ENCODE measurements at places on chromosomes 7 and 10.

- no peak for DNase-seq
These were observed 919 bp downstream of the MAFK start for GRCh38 chr7:1531263-1531978.

DNA sequence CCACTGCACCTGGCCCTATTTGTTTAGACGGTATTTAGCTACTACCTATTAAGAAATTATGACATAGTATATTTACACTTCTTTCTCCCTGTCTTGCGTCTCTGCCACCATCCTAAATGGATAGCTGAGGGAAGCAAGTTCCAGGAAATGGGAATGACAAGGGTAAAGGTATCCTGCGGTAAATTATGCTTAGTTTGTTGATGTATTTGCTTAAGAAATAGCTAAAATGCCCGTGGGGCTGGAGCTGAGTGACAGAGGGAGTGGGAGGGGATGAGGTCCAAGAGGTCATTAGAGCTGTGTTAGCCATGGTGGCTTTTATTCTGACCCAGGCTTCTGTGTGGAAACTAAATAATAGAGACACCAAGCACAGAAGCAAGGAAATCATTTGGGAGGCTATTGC lies 29.0 kb upstream of the UBE2D1 start:
- peak; percentile 11 for DNase-seq

GRCh38 chr10:84008878-84009277 lies 130.4 kb upstream of the GHITM start:
- DNase-seq, result no peak

DNA sequence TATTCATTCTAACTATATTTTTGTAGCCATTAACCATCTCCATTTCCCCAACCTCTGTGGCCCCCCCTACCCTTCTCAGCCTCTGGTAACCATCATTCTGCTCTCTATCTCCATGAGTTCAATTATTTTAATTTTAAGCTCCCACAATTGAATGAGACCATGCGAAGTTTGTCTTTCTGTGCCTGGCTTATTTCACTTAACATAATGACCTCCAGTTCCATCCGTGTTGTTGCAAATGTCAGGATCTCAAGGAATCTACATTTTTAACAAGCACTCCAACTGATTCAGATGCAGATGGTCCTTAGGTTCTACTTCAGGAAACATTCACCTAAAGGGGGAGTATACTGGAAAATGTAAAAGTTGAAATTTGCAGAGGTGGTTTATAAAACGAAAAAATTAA lies 60.2 kb upstream of the PTPN12 start:
- no peak for DNase-seq

DNA sequence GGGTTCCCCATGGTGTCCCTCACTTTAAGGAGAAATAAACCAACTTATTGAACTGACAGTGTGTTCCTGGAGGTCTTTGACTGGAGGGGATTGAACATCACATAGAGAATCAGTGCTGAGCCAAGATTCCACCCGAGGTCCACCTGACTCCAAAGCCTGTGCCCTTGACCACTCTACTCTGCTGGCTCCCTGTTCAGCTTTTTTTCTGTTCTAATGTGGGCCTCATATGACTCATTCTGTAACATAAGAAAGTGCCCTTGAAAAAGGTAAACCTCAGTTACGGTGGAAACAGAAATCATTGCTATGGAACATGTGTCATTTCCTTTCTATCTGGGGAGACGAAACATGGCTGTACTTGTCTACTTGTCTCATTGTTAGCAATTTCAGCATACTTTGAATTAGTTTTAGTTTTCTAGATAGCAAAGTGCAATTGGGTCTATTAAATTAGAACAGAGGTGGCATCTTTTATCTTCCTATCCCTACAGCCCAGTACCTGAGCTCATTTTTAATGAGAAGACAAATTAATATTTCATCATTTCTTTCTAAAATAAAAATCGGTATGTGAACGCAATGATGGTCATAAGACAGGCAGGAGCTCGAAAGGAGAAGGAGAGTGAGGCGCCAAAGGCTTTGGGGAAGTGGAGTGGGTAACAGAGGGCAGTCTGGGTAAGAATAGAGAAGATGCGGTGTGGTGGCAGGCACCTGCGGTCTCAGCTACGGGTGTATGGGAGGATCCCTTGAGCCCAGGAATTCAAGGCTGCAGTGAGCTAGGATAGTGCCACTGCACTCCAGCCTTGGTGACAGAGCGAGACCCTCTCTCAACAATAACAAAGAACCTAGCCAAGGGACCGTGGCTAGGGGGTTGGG lies 1.5 kb downstream of the GSDME start:
- no peak for DNase-seq

GRCh38 chr10:62618576-62619412 lies 185.7 kb upstream of the ADO start:
- DNase-seq, result no peak

DNA sequence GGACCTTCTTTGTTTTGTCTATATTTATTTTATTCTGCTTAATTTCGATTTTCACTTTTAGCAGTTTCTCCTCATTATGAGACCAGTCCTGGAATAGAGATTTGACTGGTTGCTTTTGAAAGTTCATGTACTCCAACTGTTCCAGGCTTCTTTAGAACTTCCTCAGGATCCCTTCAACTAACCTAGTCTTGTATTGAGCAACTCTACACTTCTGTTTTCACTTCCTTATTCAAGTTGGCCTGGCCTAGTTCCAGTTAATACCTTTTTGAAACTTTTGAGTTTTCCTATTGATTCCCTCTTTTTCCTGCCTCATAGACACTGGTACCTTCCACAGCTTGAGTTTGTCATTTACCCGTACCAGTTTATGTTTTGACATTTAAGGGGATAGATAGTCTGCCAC lies 421.7 kb downstream of the ATRNL1 start:
- no peak for DNase-seq

- DNase-seq, result no peak
These were observed at the start of gene GIMAP8 for GRCh38 chr7:150450491-150451001. TSS of gene GIMAP8 (plus strand) at chr7:150450630. CDS start at chr7:150466699, 16,069 bp downstream.

GRCh38 chr10:29710128-29710527 lies 75.4 kb upstream of the SVIL start:
- DNase-seq, result no peak

DNA sequence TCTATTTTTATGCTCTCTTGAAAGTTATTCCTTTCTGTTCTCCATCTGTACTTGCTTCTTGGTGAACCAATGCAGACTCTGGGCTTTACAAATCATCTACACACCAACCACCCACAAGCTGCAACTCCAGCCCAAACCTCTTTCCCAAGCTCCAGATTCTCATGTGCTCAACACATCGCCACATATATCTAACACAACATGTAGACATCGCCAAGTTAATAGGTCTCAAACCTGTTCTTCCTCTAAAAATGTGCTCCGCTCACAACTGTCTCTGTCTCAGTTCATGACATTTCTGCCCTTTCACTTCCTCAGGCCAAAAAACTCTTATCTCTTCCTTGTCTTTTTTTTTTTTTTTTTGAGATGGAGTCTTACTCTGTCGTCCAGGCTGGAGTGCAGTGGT lies 95.7 kb upstream of the EEPD1 start:
- no peak for DNase-seq

DNA sequence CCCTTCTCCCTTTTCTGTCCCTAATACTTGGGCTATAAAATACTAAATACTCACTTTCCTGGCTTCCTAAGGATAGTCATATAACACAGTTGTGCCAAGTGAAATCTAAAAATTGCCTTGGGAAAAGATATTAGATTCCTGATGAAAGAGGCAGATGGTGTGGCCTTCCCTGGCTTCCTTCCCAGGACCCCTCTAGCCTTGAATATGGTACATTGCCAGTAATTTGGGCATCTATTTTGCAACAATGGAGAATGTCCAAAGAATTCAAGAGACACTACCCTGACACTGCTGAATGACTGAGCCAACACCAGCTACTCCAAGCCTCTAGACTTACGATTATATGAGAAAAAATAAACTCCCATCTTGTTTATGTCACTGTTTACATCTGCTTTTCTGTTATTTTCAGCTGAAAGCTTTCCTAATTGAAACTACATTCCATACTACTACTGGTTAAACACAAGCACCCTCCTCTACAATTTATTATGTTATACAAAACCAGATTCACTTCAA lies 17.9 kb downstream of the COPG2 start:
- no peak for DNase-seq

DNA sequence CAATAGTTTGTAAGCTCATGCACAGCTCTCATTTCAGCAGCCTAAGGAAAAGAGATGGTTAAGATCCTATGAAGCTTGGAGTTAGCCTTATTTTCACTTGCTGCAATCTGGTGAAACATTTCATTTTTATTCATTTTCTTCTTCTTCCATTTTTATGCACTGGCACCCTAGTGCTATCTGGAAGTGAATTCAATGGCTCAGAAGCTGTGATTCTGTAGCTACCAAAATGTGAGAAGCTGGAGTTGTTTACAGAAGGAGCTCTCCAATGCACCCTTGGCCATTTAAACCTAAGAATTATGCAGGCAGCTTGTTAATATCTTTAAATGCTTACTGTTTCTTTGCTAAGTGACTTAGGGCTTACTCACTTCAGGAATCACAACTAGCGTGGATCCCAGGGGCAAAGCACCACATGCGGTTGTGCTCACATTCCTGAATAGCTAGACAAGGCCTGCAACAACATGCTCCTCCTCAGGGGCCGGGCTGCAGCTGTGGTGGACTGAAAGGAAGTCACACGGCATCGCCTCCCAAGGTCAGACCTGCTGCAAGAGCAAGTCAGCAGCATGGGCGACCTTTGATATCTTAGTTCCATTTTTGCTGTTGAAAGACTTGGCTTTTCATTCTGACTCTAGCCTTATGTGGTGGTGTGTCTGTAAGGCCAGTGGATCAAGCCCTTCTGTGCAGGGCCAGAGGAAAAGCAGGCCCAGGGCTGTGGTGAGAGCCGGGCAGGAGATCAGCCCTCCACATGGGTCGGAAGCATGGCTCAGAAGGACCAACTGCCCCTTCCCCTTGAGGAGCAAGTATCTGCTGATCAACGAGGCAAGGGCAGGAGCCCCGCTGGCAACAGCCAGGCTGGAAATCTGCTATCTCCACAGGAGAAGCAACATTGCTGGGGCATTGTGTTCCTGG lies 91.9 kb upstream of the MBL2 start:
- no peak for DNase-seq

- no peak for DNase-seq
These were observed 167.1 kb downstream of the NEURL1 start for GRCh38 chr10:103660364-103661197.

DNA sequence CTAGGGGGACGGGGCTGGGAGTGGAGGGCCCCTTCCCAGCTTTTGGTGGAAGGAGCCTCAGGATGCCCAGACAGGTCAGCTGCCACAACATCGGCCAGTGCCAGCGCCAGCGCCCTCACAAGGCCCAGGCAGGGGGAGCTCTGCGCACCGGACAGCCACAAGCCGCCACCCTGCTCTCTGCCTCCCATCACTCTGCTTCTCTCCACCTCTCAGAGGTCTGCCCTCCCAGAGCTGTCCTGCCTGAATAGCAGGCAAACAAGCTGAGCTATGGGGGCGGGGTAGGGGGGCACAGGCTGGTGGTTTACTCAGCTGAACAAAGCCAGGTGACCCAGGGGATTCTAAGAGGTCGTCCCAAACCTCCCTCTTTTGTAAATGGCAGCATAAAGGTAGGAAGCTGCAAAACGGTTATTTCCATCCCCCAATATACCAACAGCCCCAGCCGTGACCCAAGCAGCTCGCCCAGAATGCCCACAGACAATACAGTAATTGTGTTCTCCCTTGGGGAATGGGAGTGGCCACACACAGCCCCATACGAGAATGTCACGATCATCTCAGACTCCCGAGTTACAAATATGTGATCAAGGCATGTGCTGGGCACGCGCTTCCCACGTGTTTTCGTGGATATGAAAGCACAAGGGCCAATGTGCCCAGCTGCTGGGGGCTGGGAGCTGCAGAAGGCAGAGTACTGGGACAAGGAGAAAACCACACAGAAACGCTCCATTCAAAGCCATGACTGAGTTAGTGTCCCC lies 19.7 kb downstream of the FAM53B start:
- DNase-seq, result no peak

DNA sequence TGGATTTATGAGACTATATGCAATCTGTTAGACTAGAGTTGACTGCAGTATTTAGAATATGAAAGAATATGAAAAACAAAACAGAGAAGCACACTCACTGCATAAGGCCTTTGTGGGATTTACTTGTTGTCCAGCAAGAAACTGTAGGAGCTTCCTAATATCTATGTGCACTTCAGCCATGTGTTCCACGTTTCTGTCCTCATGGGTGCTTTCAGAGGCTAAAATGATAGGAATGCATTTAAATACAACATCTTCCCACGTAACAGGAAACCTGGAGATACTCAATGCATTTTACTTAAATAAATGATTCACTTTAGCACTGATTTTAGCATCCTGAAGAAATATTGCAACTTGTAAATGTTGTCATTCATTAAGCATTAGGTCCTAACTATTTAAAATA lies 11.7 kb downstream of the HUS1 start:
- DNase-seq, result no peak

DNA sequence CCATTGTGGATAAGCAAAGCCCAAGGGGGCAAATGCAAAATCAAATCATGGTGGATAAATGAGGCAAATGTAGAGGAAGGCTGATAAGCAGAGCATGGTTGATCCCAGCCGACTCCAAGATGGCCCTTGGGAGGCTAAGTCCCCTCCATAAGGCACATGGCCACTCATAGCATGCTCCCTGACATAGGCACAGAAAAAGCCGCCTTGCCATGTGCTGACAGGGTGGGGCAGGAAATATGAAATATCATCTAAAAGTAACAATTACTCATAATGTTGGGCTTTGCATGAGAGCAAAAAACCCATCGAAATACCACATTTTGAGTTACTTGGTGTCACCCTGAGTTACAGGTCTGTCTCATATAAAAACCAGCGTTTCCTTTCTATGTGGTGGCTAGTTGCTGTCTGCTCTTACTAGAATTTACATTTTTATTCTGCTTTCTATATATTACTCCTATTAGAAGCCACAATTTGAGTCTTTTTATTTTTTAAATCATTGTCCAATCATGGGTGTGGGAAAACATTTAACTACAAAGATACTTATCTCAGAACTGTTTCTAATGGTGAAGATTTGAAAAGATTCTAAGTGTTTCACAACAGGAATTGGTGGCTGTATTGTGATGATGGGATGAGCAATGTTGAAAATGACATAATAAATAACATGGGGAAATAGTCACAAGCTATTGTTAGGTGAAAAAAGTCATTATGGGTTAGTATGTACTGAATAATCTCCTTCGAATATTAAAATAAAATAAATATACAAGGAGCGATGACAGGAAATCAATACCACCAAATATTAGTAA lies 102.7 kb downstream of the CUBN start:
- DNase-seq, result no peak

GRCh38 chr7:91894781-91895480 lies 14.4 kb upstream of the MTERF1 start:
- no peak for DNase-seq

DNA sequence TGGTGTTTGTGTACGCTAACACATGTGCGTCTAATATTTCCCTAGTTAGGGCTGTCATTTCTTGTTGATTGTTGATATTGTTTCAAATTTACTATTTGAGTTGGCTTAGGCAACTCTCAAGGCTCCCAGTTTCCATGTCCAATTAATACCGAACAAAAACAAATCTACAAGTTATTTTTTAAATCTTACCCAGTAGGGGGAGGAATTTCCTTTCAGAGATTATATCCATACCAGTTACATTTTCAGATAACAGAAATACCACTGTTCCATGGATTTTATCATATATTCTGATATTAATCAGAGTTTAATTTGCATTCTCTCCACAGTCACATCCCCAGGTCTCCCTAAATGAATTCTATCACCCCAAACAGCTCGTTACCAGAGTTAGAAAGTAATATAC lies 7.2 kb upstream of the AKR1B10 start:
- DNase-seq, result no peak

All from NCI-H1417 treated with DMSO at 0.1 percent for 48 hours (cell line).